AG09319 (cell line): ENCODE measurements at places on chromosomes 5 and 9.

DNA sequence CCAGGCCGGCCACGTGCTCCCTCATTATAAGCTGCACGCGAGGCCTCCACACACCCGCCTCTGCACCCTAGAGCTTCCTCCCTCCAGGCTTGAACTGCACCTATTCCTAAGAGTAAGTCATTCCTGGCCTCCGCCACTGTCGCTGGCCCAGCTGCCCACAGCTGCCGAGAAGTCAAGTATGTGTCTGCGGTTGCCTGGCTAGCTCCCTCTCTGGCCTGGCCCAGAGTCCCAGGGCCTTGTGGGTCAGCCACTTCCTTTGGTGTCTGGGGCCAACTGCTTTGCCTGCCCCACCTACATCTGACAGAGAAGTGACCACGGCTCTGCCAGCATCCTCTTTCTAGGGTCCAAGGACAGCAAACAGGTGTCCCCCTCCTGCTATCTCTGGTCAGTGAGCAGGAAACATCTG is 18.3 kb downstream of the ABO start:
- DNase-seq, result no peak

- no peak for DNase-seq
These were observed 71.4 kb upstream of the FBXW11 start for GRCh38 chr5:172077664-172078425.

DNA sequence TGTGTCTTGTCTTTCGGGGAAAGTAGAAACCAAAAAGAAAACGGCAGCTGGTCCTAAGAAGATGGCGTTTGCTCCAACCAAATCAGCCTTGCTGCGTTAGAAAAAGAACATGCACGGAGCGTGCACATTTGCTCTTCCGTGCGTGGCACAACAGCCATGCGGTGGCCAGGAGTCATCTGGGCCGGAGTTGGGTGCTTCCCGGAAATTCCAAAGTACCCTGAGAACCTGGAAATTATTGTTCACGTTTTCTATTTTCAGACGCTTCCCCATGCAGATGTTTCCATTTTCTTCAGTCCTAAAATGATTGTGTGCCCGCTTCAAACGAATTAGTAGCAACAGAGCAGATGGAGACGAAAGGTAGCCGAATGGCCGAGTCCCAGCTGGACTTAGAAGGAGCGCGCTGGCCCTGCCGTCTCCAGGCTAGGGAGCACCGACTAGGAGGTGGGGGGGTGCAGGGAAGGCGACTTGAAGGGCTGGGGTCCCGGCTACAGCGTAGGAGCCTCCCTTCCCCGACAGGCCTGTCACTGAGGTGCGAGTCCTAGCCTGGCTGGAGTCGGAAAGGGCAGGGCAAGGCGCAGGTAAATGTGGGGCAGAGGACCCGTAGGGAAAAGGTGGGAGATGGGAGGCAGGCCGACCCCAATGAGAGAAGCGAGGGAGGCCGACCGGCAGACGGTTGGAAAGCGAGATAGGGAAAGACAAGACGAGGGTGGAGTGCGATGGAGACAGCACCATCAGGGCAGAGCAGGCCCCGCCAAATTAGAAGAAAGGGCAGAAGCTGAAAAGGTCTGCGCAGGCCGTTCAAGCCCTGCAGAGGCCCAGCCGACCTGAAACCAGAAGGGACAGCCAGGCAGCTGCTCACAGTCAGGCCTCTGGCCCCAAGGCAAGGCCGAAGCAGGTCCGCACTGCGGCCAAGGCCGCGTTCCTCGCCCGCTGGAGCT is 1.4 kb downstream of the BARX1 start:
- no peak for DNase-seq

- DNase-seq, result no peak
These were observed 19.1 kb downstream of the EXOC3 start for GRCh38 chr5:462051-462481.

DNA sequence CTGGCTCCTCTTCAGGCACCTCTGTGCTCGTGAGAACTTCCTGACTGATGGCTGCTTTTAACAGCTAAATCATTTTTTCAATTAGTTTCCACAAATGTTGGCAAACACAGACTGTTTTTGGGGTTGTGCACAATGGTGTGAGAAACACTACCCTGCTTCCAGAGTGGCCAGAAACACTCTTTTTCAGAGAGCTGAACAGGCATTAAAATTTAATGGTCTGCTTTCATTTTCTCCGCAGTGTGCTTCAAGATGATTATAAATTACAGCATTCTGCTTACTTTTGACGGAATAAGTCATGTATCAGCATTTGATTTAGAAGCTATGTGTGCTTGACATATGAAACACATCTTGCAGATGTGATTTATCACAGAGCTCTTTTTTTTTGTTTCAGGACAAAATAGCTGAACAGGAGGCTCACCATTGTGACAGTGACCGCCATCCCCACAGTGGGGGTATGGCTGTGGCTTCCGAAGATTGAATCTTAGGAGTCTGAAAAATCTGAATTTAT is 454.5 kb upstream of the ZNF608 start:
- no peak for DNase-seq

GRCh38 chr5:140408750-140409241 is 7.2 kb downstream of the ANKHD1 start:
- DNase-seq, result no peak

DNA sequence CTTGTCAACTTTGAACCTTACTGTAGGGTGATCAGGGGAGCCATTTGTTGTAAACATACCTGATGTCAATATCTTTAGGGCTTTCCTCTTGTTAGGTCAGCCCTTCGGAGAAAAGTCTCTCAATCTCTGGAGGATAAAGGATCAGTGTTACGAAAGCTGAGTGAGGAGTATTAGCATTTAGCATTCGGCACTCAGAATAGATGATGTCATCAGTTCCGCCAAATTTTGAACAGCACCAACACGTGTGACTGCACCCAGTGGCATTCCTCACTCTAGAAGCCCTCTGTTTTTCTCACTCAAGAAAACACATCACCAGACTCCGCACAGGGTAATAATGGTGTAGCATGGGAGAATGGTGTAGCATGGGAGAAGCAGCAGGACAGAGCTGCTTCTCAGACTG is 87.8 kb downstream of the RASEF start:
- DNase-seq, result no peak

DNA sequence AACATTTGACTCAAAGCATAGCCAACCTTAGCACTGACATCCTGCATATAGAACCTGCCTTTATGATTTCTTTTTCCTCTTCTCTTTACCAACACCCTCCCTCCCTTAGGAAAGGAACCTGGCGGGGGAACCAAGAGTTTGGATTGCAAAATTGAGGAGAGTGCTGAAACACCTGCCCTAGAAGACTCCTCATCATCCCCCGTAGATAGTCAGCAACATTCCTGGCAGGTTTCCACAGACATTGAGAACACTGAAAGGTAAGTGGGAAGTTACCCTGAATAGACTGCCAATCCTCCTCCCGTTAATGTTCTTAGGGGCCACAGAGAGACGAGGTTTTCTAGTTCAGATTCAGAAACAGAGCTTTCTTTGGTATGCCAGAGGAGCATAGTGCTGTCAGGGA is 88.8 kb downstream of the RGS7BP start:
- DNase-seq, result no peak

- no peak for DNase-seq
These were observed 115.5 kb upstream of the DMRT1 start for GRCh38 chr9:726005-726404.

DNA sequence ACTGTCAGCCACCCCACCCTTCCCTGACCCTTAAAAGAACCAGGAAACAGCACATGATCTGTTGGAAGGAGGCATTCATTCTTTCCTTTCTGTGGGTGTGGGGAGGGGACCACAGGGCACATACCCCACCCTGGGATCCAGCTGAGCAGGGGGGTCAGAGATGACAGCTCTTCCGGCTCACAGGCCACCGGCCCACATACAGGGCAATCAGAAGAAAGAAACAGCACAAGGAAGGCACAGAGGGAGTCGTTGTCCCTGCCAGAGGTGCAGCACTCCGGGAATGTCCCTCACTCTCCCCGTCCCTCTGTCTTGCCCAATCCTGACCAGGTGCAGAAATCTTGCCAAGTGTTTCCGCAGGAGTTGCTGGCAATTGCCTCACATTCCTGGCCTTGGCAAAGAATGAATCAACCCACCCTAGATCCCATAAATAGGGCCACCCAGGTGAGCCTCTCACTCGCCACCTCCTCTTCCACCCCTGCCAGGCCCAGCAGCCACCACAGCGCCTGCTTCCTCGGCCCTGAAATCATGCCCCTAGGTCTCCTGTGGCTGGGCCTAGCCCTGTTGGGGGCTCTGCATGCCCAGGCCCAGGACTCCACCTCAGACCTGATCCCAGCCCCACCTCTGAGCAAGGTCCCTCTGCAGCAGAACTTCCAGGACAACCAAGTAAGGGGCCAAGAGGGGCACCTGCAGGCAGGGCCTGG is at the start of gene LCN2:
TSS of gene LCN2 (plus strand) at position 453 of the 701 bp plus-strand sequence. CDS start at position 526, 73 bp downstream.
- DNase-seq, result no peak

- no peak for DNase-seq
These were observed 48.4 kb downstream of the SPOCK1 start for GRCh38 chr5:137450759-137451158.

DNA sequence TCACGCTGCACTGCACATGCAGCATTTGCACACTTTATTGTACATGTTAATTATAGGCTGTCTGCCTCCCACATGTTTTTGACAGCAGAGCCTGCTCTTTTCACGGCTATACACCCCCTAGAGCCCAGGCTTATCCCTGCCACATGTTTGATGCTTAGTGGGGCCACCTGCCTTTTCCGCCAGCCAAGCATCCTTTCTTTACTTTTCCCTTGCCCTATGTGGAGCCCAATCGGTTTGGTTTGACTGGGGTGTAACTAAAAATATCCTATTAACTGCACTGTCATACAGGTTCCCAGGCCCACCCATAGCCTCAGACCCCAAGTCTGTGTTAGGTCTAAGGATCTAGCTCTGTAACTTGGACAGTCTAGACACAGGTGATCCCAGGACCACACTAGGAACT is 18.9 kb upstream of the S1PR3 start:
- DNase-seq, result no peak

DNA sequence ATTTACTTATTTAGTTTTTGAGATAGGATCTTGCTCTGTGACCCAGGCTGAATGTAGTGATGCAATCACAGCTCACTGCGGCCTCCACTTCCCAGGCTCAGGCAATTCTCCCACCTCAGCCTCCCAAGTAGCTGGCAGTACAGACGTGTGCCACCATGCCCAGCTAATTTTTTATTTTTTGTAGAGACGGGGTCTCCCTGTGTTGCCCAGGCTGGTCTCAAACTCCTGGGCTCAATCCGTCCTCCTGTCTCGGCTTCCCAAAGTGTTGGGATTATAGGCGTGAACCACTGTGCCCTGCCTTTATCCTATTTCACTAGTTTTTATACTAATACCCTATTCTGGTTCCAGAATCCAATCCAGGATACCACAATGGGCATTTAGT is 6.8 kb downstream of the RPS14 start:
- no peak for DNase-seq

GRCh38 chr5:158429564-158429963 is 570.6 kb upstream of the CLINT1 start:
- no peak for DNase-seq

GRCh38 chr5:42059291-42059690 is 134.2 kb downstream of the FBXO4 start:
- DNase-seq, result no peak

DNA sequence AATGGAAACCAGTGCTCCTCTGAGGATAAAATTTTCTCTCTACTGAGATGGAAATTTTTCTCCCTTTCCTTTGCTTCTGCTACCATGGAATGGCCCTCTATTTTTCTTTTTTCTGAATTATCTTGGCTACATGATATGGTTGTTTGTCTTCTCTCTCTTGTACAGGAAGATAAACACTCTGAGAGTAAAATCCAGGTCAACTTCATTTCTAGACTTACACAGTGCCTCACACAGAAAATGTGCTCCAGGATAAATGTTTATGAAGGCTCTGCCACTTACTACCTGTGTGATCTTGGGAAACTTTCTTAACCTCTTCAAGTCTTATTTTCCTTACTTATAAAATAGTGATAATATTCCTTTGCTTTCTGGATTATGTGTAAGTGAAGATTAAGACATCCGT is 153.9 kb downstream of the PRELID2 start:
- DNase-seq, result no peak

DNA sequence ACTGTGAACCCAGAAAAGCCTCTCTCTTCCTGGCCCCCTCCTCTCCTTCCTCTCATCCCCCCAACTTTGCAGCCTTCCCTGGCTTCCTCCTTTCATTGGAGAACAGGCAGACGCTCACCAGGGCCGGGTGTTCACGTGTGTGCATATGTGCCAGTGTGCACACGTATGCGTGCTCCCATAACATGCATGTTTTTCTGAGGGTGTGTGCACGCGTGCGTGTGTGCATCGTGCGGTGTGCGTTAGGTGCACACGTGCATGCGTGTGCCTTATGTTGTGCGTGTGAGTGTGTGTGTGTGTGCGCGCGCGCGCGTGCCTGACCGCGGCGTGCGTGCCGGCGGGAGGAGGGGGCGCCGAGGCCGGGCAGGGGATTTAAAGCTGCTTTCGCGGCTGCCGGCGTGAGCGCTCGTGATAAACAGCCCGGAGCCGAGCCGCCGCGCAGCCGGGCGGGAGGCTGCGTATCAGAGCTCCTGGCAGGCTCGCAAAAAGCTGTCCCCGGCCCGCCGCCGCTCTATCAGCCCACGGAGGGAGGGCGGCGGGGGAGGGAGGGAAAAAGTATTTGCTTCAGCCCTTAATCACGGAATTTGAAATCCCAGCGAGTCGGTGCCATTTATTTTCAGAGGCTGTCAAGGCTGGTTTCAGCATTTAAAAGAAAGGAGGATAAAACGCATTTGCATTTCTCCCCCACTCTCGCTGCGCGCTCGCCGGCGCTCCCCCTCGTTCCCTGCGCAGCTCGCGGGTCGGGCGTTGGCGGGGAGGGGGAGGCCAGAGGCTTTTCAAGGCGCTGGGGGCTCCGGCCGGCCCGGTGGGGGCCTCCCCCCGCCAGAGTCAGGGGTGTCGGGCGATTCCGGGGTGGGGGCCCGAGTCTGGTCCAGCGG is 183.9 kb downstream of the C9orf50 start:
- DNase-seq, result no peak

DNA sequence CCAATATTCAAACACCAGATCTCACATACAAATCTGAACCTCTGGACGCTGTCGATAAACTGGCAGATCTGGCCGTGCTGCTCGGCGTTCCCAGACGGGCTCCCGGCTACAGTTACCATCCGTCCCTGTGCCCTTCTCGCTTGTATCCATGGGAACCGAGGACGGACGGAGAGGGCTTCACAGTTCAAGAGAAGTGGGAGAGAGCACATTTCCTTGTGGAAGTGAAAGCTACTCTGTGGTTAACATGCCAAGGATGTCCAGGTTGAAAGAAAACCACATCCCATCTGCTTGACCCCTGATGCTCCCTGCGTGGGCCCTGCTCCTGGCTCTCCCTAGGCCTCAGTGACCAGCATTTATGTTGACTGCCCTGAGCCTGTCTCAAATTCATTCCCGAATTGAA is 6.3 kb upstream of the DBN1 start:
- no peak for DNase-seq

GRCh38 chr5:13278811-13279210 is 665.7 kb downstream of the DNAH5 start:
- DNase-seq, result no peak
